ENCODE measurements at places on chromosomes 3 and 15.
A peak's percentile ranks its signal among the peaks of the same experiment; 100 is the strongest.

DNA sequence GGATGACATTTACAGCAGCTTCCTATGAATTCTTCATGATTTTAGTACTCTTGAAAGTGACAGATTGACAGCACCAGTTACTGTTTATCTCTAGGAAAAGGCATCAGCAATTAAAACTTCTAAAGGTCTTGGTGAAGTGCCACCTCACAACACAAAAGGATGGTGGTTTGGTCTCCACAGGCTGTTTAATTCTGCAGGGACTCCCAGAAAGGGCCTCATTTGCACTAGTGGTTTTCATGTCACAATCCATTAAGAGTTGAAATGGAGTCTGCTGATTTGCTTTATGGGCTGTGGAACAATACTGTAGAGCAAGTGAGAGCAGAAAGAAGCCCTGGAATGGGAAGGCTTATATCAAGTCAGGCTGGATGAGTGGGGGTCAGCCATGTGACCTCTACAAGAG, 225.3 kb upstream of the KCNMB2 start:
- DNase-seq = no peak

- DNase-seq = no peak
These were observed 50.2 kb downstream of the CA12 start for GRCh38 chr15:63331456-63331855.

GRCh38 chr3:150372320-150372719, 35.8 kb upstream of the TSC22D2 start:
- no peak for DNase-seq

DNA sequence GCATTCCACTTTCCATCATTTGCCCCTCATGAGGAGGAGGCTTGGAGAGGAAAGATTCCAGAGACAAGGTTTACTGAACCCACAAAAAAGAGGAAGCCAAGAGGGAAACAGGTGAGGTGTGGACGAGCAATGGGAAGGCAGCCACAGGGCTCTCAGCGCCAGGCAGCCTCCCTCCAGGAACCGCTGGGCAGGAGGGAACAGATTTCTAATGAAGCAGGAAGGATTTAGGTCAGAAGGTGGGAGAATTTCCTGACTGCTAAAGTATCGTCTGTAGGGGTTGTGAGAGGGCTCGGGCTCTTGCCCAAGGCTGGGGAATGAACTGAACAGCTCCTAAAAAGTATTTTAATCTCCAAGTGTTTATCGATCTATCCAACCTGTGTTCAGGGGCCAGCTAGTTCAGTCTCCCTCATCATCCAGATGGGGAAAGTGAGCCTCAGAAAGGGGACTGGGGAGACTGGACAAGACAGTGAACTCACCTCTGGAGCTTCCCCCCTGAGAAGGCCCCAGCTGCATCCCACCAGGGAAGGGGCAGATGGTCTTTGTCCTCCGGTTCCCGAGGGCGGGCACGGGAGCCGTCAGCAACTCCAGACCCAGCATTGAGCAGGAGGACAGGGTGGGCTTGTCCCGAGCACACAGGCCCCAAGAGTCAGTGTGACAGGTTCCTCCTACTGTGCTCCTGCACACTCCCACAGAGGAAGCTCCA, 10.5 kb downstream of the LOXL1 start:
- no peak for DNase-seq

GRCh38 chr3:149299938-149300801, 33.3 kb downstream of the TM4SF18 start:
- DNase-seq = no peak

GRCh38 chr3:65029130-65029529, 341.3 kb upstream of the ADAMTS9 start:
- DNase-seq = no peak

GRCh38 chr3:18189282-18190050, 235.7 kb downstream of the SATB1 start:
- no peak for DNase-seq

DNA sequence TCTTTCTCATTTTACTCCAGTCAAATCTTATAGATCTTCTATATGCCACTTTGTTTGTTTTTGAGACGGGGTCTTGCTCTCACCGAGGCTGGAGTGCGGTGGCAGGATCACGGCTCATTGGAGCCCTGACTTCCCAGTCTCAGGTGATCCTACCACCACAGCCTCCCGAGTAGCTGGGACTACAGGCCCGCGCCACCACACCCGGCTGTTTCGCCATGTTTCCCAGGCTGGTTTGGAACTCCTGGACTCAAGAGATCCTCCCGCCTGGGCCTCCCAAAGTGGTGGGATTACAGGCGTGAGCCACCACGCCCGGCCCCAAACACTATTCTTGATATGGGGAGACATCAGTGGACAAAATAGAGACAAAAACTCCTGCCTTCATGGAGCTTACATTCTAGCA, 927 bp upstream of the TFDP2 start:
- no peak for DNase-seq

- DNase-seq = peak; percentile 38
These were observed 40.1 kb upstream of the EPHB1 start for GRCh38 chr3:134754768-134755559.

GRCh38 chr15:55334371-55334770, 15.3 kb downstream of the PIGB start:
- DNase-seq = no peak

DNA sequence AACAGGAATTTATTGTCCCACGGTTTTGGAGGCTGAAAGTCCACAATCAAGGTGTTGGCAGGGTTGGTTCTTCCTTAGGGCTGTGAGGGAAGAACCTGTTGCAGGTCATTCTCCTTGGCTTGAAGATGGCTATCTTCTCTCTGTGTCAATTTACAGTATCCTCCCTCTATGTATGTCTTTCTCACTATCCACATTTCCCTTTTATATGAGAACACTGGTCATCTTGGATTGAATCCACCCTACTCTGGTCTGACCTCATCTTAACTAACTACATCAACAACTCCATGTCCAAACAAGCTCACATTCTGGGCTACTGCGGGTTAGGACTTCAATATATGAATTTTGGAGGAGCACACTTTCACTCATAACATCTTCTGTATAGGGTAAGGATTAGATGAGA, 61.9 kb downstream of the CLDN1 start:
- no peak for DNase-seq

DNA sequence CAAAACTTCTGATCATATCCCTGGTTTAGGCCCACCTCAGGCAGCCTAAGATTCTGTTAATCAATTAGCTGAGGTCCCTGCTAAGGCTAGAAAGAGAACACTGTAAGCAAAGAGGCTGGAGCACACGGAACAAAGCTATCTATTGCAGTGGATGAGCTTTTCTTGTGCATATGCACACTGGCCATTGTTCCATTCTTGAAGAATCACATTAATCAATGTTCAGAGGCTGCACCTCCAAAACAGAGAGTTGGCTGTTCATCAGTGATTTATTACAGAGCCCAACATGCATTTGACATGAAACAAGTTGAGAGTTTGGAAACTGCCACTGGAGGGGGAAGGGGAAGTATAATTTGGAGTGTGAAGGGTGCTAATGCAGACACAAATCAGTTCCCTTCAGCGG, 873.0 kb downstream of the ROBO1 start:
- DNase-seq = no peak

DNA sequence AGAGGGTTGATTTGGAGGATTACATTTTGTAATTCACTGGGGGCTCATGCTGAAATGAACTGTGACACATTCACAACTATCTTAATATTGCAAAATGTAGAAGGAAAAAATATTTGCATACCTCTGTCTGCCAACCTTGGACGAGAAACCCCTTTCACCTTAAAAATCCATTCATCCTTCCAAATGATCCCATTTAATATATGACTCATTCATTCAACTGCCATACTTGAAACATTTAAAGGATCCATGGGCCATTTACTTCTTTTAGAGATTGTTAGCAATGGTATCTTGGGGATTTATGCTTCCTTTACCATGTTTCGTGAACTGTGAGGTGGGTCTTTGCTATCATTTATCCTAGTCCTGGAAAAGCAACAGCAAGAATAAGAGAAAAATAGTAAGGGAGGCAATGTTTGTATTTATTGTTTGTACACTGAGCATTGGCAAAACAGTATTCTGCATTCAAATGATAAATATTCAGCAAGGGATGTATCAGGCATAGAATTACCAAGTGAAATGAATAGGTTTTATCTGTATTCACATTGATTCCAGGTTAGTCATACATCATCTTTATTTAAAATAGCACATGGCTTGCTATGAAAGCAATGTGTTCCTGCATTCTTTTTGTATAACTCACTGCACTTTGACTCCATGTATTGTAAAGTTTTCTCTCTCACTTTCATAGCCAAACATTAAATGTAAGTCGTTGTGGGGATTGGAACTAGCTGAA, 378.1 kb downstream of the NSUN3 start:
- DNase-seq = no peak

DNA sequence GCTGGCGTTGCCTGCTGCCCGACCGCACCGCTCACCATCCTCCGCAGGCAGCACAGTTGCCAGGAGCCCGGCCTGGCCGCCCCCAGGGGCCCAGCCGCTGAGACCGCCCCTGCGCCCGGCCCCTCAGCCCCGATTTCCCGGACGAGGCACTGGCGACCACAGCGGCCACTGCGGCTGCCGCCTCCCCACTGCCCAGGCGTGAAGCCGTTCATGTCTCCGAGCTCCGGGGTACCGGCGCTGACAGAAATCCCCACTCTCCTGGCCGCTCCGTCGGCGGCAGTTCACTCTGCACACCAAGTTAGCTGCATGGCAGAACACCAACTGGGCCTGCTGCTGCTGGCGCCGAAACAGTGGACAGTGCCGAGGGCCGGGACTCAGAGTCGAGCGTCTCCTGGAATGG, 8.5 kb downstream of the SELENOT start:
- DNase-seq = no peak

GRCh38 chr15:85950101-85950500, 129.6 kb upstream of the AGBL1 start:
- no peak for DNase-seq

DNA sequence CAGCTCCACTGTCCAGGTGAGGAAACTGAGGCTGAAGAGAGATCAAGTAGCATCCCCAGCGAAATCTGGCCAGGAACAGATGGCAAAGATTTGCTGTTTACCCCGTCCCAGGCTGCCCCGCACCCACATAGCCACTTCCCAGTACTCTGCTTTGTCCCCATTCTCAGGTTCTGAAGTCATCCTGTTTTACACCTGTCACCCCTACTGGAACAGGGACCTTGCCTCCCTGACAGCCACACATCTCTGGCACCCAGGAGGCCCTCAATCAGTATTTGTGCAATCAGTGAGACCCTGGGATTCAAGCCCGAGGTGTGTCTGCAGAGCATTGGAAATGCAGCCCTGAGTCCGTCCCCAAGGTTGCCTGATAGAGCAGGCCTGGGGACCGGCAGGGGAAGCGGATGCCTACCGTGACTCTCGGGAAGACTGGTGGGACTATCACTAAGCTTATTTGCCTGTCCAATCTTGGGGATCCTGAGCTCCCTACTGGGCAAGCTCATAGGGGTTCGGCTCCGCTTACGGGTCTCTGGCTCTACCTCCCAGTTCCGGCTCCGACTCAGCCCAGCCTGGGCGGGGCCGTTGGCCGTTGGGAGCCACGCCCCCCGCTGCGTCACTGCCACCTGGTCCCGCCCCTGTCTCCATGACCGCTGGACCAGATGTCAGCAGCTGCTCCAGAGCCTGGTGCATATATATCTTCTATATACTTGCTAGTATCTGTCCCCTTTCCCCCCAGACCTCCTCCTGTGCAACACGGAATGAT, 17.5 kb upstream of the FANCD2 start:
- DNase-seq = peak; percentile 60

DNA sequence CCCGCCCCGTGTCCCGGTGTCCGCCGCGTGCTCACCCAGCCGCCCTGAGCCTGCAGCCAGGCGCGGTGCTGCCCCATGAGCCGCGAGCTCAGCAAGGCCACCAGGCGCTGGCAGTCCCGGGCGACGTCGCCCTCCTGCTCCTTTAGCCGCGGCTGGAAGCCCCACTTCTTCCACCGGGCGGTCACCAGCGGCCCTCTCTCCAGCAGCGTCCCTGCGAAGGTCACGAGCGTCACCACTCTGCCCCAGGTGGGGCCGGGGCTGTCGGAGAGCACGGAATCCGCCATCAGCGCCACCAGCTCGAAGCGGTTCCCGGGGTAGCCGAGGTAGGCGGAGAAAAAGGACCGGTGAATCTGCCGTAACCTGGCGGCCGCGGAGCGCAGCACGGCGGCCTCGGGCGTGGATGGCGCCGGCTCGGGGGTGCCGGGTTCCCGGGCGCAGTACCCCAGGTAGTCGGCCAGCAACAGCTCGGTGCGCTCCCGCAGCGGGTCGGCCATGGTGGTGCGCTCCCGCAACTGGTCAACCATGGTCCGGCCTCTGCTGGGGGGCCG, 298 bp downstream of the BCL2L10 start:
- peak; percentile 55 for DNase-seq

- DNase-seq = no peak
These were observed 465.8 kb upstream of the PROK2 start for GRCh38 chr3:72250725-72251124.

GRCh38 chr3:129624347-129625071, 18.0 kb upstream of the PLXND1 start:
- DNase-seq = no peak

- no peak for DNase-seq
These were observed 17.2 kb upstream of the IREB2 start for GRCh38 chr15:78420766-78421165.

GRCh38 chr15:84844964-84845363, 27.8 kb downstream of the ALPK3 start:
- no peak for DNase-seq

GRCh38 chr3:151743855-151744254, 10.1 kb downstream of the AADACL2 start:
- no peak for DNase-seq

- DNase-seq = no peak
These were observed 24.9 kb upstream of the ZNF710 start for GRCh38 chr15:89976246-89976600.

DNA sequence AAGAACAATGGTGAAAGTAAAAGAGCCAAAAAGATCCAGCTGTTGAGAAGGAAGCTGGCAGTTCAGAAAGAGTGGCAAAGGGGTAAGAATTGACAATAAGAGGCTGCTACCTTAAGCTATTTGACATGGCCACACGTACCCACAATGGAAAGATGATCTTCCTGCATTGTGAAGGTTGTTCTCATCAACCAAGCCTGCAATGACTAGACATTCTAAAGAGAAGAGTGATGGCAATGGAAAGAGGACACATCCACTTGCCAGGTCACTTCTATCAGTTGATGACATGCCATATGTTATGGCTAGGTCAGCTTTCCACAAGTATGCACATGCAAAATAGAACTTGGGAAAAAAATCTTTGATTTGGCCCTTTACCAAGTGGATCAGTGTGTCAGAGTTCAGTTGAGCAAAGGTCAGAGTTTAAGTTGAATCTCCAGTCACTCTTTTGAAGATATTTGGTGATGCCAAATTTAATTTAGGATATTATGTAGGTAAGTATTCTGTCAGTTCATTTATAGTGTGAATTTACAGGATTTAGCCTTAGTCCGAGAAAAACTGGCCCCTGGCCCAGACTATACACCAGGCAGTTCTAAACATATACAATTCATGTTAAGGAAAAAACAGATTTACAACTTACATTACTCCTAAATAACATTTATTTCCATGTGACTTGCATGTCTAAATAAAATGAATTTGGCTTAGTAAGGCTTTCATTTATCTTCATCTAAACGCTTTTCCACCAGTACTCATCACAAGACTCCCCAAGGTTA, 104.9 kb upstream of the FLNB start:
- DNase-seq = no peak

- no peak for DNase-seq
These were observed 20.1 kb downstream of the IFT122 start for GRCh38 chr3:129460155-129460554.

GRCh38 chr15:66117841-66118240, 135.7 kb downstream of the MEGF11 start:
- DNase-seq = no peak
